Stimulated activated CD4-positive, alpha-beta T cell treated with anti-CD3 and anti-CD28 coated beads, Interleukin-12 subunit alpha, Interleukin-12 subunit beta, amount 100 ng/mL, for 48 hours (primary cell): ENCODE measurements at places on chromosomes 11 and 22.

DNA sequence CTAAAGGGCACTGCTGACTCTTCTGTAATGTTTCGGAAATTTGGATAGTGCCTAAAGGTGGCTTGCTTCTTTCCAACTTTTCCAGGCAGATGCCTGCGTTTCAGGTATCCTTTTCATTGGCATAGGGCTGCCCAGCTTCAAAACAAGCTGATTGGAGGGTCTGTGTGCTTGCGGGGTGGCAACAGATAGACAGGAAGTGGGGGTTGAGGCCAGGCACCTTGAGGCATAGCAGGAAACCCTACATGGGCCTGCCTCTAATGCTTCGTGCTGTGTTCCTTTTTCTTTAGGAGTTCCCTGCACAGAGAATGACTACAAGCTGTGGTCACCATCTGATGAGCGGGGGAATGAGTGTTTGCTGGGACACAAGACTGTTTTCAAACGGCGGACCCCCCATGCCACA, 92.2 kb upstream of the SORL1-AS1 start:
- no peak for DNase-seq

DNA sequence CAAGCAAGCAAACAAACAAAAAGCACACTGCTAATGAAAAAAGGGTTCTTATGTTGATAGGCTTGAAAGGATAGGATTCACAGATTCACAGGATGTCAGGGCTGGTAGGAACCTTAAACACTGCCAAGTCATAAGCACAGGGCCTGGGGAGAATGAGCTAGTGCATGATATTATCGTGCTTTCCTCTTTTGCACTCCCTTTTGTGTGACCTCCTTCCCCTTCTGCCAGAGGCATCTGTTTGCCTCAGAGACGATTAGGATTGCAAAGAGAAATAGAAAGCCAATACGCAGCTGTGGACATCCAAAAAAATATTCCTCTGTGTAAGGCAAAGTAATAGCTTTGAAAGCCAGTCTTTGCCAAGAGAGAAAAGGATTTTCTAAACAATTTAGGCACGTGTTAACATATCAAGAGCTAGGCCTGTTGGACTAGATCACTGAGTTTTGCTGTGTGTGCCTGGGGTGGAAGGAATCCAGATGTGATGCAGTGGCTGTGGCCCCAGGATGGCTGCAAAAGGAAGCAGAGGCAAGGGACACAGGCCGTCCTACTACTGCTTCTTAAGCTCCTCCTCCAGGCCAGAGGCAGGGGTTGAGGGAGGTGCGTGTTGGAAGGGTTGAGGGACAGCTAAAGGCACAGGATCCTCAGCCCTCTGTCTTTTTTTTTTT, 30.6 kb downstream of the MCHR1 start:
- DNase-seq, result no peak

DNA sequence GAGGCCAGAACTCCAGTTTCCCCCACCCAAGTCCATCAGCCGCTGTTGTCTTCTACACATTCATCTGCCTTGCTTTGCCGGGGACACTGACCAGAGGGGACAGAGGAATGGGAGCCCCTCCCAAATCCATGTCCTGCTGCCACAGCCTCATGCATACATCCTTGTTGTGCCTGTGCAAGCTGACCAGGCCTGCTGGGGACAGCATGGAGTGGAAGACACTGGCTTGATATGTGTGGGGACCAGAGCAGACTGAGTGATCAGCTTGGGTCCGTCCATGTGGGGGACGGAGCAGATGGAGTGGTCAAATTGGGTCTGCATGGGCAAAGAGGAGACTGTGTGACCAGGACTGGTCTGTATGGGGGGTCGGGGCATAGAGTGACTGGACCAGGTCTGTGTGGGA, 43.8 kb downstream of the KCNC1 start:
- no peak for DNase-seq

DNA sequence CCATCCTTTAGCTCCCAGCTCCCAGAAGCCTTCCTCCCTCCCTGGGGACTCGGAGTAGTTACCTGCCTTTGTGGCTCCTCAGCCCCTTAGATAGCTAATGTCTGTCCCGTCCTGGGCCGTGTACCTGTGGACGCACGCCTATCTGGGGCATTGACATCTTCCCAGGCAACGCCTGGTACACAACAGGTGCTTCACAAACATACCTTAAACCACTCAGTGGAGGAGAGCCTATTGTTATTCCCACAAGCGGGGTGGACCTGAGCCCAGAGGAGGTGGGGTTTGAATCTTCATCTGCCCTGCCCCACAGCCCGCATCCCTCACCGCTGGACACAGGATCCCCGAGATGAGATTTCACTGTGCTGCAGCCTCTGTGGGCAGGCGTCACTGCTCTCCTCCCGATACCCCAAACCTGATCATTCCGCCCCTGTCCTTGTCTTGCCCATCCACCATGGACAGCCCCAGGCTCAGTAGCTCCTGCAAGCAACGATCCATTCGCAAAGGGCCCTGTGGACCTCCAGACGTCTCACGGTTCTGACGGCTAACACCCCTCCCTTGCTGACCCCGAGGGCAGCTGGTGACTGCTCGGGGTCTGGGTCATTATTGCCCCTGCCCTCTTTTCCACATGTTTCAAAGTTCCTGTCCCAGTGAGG, 73.8 kb upstream of the SHISAL1 start:
- no peak for DNase-seq

GRCh38 chr22:39266398-39267030, 21.7 kb upstream of the PDGFB start:
- peak; percentile 27 for DNase-seq

DNA sequence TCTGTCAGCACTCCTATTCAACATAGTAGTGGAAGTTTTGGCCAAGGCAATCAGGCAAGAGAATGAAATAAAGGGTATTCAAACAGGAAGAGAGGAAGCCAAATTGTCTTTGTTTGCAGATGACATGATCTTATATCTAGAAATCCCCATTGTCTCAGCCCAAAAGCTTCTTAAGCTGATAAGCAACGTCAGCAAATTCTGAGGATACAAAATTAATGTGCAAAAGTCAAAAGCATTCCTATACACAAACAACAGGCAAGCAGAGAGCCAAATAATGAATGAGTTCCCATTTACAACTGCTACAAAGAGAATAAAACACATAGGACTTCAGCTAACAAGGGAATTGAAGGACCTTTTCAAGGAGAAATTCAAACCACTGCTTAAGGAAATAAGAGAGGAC, 280.4 kb upstream of the LUZP2 start:
- DNase-seq, result no peak
